ENCODE measurements at places on chromosomes 3 and 15.
A peak's percentile ranks its signal among the peaks of the same experiment; 100 is the strongest.

DNA sequence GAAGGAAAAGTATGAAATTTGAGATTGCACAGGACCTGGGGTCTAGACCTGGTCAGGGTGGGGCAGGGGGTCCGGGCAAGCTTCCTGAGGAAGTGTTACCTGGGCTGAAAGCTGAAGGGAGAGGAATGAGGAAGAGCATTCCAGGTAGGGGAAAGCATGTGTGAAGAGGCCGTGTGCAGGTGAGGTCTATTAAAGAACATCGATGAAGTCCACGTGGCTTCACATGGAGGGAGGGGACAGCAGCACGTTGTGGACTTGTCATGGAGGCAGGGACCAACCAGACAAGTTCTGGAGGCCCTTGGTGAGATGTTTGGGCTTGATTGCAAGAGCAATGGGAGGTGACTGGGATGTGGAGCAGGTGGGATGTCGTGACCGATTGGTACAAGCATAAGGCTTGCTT is 47.1 kb downstream of the IDH2 start:
- no peak for DNase-seq

- peak; percentile 36 for DNase-seq
Observed at GRCh38 chr15:71780115-71780976, 30.0 kb upstream of the NR2E3 start.

- no peak for DNase-seq
Observed at GRCh38 chr15:50250760-50251394, 14.6 kb downstream of the HDC start.

- no peak for DNase-seq
Observed at GRCh38 chr3:143902210-143902609, 53.9 kb upstream of the SLC9A9 start.

DNA sequence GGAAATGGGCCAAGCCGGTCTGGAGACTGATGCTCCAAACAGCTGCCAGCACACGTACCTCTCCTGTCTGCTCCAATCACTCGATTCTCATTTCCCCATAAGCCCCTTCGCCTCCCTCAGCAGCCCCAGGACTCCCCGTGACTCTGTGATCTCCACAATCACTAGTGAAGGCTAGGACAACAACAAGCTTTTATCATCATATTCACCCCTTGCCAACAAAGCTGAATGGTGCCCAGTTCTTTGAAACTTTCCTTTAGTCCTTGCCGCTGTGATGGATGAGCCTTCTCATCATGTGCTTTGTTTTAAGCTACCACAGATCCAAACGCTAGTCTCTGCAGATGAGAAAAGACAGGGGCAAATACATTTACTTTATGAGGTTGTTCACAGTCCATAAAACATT is 242.0 kb downstream of the SV2B start:
- DNase-seq: no peak

- no peak for DNase-seq
Observed at GRCh38 chr3:117524890-117525289, 815.3 kb downstream of the TUSC7 start.

DNA sequence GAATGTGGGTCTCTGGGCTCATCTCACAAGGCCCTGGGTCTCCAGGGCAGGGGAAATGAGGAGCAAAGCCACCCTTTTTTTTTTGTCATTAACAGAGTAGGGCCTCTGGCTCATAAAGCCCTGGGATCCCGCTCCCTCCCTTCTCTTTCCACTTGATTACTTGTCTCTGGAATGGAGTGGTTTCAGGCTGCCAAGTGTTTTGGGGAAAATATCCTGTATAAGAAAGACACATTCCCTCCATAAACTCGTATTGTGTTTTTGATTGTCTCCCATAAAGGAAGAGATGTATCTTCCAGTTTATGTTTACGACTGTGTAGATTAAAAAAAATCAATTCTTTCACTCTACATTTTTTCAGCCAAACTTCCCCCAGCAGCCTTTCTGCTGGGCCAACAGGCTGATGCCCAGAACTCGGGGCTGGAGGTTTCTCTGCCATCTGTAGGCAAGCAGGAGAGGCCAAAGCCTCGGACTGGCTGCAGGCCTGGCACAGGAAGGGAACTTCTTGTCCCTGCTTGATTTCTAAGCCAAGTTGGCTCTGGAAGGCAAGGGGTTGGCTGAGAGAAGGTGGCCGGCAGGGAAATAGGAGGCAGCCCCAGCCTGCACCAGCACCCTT is 49.4 kb upstream of the INSYN1 start:
- DNase-seq: peak; percentile 11

DNA sequence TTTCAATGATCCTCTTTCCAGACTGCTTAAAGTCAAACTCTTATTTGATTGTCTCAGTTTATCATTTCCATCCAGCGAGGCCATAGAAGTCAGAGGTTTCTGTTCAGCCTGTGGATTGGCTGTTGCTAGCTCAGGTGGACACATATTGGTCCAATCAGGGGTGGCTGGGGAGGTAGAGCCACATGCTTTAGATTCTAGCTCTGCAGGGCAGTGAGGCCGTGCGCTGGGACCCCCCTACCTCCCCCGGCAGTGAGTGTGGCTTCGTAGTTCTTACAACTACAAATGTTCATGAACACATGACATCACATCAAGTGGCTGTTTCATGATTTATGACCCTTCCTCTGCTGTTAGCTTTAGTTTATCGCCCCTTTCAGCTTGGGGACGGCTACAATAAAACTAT is 18.0 kb downstream of the APOD start:
- DNase-seq: no peak

DNA sequence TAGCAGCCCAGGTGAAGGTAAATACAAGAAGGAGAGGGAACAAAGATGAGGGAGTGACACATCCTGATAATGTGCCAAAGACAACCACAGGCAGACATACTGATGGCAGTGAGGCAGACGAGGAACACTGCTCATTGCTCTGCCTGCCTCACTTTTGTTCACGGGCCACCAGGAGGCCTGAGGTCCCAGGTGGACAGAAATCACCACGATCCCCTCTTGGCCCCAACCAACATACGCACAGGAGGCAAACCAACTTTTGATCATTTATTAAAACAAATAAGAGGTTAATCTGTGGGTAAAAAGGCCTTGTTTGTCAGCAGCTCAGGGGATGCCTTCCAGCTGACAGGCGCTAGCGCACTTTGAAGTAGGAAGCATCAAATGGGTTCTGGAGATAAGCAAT is 4.2 kb downstream of the ALG1L2 start:
- no peak for DNase-seq

- DNase-seq: no peak
Observed at GRCh38 chr3:169575381-169575780, 88.1 kb downstream of the MECOM start.

GRCh38 chr15:58161436-58161930 is 23.3 kb downstream of the AQP9 start:
- no peak for DNase-seq

GRCh38 chr15:63059075-63059474 is 16.5 kb downstream of the TPM1 start:
- DNase-seq: no peak

DNA sequence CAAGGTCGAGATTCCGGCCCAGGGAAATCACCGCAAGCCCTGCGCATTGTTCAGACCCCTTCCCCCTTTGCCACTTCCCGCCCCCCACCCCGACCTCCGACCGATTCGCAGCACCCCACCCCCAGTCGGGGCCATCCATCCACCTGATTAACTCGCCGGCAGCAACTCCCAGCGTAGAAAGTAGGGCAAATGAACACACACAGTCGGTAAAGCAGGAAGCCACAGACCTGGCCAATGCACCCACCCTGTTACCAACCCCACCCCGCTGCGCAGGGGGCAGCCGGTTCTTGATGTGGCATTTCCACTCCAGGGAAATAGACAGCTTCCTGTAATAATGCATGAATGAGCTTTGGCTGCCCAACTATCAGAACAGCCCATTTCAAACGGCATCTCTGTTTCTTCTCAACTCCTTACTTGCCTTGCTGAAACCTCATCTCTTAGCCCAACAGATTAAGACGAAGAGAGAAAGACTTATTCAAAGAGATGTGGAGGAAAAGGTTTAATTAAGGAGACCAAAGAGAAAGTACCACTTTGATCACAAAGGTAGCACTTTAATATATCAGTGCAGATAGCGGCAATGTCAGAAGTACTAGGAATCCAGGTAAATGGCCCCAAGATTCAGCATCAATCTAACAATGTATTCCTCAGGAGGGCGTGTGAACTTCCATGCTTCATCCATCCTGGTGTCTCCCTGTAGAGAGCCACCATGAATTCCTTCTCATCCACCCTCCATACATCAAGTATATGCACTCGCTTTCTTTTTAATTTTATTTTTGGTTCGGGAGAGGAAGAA is 1.9 kb downstream of the TNIK start:
- no peak for DNase-seq

DNA sequence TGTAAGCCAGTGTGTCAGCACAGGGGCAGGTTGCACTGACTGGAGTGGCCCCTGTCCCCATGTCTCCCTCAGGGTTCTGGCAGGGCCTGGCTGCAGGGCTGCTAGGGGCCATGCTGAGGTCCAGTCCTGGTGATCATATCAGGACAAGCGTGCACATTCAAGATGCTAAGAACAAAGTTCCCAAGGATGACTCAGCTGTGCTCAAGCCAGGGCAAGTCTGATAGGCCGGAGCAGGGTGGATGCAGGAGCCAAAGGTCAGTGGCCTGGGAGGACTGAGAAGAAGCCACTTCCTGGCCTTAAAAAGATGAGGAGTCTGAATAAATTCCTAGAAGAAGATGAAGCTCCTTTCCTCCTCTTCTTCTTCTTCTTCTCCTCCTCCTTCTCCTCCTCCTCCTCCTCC is 353.2 kb downstream of the AGBL1 start:
- DNase-seq: no peak

DNA sequence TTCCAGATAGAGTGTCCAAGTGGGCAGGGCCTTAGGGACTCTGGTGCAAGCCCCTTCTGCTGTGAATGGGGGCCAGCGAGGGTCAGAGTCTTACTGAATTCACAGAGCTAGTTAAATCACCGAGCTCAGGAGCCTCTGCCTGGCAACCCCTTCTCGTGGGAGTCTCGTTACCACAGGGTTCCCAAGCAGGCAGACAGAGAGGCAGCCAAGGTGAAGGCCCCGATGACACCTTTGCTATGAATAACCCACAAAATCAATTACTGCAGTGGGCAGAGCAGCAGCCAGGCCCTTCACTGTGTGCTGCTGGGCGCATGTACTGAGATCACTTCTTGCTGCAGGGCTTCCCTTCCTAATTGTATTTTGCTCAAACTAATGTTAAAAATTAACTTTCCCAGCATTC is 56.9 kb downstream of the SPSB4 start:
- DNase-seq: no peak

- DNase-seq: no peak
Observed at GRCh38 chr3:12194669-12195161, 36.0 kb upstream of the TIMP4 start.

- DNase-seq: no peak
Observed at GRCh38 chr3:195866686-195867511, 41.5 kb downstream of the TNK2 start.

GRCh38 chr3:24487325-24488262 is 7.1 kb downstream of the THRB start:
- DNase-seq: no peak

- DNase-seq: no peak
Observed at GRCh38 chr3:156180077-156180476, 59.7 kb downstream of the KCNAB1 start.

DNA sequence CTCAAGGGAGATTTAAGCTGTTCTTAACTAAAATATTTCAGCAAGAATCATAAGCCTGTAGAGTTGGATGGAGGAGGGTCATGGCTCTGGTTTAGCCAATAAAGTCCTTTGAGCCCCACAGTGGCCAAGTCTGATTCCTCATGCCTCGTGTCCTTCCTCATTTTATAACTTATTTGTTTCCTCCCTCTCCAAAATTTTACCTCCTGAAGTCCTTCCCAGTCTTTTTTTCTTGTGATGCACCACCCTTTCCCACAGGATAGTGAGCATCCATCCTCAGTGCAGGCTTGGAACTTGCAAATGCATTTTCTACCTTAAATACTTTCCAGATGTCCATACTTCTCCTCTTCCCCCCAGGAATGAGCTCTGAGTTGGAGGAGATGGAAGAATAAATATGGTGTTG is 162.7 kb upstream of the AGTR1 start:
- DNase-seq: no peak

DNA sequence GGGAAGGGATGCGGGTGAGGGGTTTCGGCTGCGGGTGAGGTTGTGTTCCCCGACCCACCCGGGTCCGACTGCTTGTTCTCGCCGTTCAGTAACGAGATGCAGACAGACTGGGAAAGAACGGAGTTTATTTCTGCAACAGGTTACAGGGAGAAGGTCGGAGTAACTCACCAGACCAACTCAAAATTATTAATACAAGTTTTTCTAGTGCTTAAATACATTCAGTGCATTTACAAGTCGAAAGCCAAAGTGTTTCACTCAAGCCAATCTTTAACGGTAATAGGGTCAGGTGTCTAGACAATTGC is 492 bp upstream of the HIGD1A start:
- no peak for DNase-seq

- no peak for DNase-seq
Observed at GRCh38 chr3:127485396-127486170, 105.0 kb downstream of the TPRA1 start.

GRCh38 chr15:73983211-73983727 is 8.8 kb downstream of the STOML1 start:
- DNase-seq: peak; percentile 19

GRCh38 chr15:82048811-82049210 is 3.0 kb upstream of the MEX3B start:
- no peak for DNase-seq

DNA sequence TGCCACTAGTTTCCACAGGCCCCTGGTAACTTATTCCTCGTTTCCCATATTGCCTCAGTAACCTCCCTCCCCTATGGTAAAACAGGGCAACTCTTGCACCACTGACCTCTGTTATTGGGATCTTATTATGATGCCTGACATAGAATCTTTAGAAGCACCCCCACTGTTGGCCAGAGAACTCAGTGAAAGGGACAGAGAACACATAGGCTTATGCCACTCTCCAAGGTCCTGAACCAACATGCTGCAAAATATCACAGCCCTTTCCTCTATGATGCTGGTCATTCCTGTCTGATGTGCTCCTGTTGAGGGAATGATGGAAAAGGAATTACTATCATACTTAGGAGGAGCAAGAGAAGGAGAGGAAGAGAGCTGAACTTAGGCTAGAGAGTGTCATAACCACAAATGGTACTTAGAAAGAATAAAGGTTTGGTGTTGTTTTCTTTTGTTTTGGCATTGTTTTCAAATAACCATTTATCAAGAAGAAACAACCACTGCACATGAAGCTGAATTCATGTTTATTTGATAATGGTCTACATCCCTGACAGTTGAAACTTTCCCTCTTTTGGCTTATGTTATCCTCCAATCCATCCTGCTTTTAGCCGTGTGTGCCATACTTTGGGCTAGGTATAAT is 330.2 kb downstream of the EPHB1 start:
- DNase-seq: no peak

GRCh38 chr3:171460725-171461524 is 720 bp upstream of the TNIK start:
- DNase-seq: no peak

DNA sequence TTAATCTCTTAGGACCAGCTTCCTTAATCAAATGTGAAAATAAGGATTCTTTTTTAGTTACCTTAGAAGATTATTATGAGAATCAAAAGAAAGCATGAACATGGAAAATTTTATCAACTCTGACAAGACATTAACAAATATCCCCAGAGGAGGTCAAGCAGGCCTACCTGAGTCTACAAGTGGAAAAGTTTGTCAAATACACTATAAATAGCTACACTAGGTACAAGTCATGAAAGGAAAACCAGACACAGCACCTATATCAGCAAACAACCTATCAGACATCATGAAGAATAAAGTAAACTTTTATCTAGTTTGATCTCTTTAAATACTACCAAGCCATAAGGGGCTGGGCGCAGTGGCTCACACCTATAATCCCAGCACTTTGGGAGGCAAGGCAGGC is 126.1 kb downstream of the MAGI1 start:
- DNase-seq: no peak

GRCh38 chr15:82914396-82914795 is 38.1 kb downstream of the HOMER2 start:
- DNase-seq: no peak

GRCh38 chr3:78726545-78726944 is 1041.3 kb downstream of the ROBO1 start:
- DNase-seq: no peak

All from NCI-H1694 treated with DMSO at 0.1 percent for 48 hours (cell line).